ENCODE measurements at places on chromosomes 5 and 9.

- no peak for DNase-seq
Observed at GRCh38 chr5:89064054-89064453, 181.1 kb upstream of the MEF2C start.

GRCh38 chr9:135932656-135933055 is 25.3 kb upstream of the CAMSAP1 start:
- no peak for DNase-seq

DNA sequence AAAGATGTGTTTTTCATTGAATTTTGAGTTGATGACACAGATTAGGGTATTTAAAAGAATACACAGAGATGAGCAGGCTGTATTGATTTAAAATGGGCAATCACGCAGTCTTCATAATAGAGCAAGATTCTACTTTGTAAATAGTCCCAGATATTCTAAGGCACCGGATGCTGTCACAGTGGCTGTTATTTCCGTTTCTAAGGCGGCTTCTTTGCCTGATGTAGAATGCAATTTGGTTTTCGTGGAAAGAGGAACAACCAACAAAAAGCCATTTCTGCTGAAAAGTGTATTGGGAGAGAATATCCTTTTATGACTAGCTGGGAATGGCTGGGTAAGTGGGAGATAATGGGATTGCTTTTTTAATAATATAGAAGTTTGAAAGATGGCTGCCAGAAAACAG is 17.5 kb downstream of the PRKACG start:
- no peak for DNase-seq

- DNase-seq = no peak
Observed at GRCh38 chr9:9605681-9606080, 1007.1 kb downstream of the PTPRD start.

Measured in prostate gland (tissue), 2 donors.